ENCODE measurements at places on chromosomes 13 and 19.

GRCh38 chr13:51096131-51096530 lies 14.9 kb downstream of the C13orf42 start:
- no peak for DNase-seq

GRCh38 chr13:113934576-113934975 lies 39.3 kb downstream of the C13orf46 start:
- DNase-seq, result no peak

- DNase-seq, result no peak
Observed at GRCh38 chr13:80374444-80374843, 33.5 kb upstream of the SPRY2 start.

GRCh38 chr19:39825093-39825463 lies 8.9 kb downstream of the DYRK1B start:
- no peak for DNase-seq

GRCh38 chr19:18853755-18854427 lies 22.1 kb downstream of the UPF1 start:
- no peak for DNase-seq

- DNase-seq, result peak; percentile 83
Observed at GRCh38 chr13:26811581-26811980, 51.0 kb upstream of the GPR12 start.

DNA sequence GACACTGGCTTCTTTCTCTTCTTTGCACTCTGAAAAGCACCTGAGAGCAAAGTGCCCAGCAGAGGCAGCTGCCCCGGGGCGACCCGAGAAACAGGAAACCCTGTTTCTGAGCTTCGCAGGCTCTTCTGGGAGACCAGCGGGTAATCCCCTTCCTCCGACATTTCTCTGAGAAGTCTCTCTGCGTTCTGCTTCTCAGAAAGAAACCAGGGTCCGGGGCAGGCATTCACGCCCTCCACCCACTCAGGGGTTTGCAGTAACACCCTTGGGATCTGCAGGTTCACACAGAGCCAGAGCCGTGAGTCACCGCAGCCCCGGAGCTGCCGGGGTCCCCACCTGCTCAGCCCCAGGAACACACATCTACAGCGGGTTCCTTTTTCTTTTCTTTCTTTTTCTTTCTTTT lies 86.0 kb downstream of the GADD45B start:
- peak; percentile 25 for DNase-seq

GRCh38 chr13:86585835-86586234 lies 786.6 kb upstream of the SLITRK6 start:
- peak; percentile 5 for DNase-seq

- peak; percentile 28 for DNase-seq
Observed at GRCh38 chr19:2150794-2151338, 500 bp downstream of the AP3D1 start.

DNA sequence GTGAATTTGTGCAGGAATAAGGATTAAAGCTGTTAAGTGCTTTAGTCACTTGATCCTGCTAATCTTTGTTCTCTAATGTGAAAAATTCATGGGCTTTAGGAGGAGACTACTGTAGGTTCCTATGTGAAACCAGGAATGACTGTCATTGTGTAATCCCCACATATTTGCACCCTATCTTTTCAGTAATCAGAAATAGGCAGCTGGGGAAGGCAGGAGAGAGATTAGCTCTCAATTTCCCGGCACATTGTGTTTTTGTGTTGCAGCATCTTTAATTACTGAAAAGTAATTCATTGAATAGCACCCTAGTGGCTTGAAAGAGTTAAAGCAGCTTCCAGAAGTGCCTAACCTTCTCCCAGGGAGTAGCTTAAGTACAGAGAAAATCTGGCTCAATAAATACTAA lies 282.9 kb downstream of the OLFM4 start:
- DNase-seq, result no peak

DNA sequence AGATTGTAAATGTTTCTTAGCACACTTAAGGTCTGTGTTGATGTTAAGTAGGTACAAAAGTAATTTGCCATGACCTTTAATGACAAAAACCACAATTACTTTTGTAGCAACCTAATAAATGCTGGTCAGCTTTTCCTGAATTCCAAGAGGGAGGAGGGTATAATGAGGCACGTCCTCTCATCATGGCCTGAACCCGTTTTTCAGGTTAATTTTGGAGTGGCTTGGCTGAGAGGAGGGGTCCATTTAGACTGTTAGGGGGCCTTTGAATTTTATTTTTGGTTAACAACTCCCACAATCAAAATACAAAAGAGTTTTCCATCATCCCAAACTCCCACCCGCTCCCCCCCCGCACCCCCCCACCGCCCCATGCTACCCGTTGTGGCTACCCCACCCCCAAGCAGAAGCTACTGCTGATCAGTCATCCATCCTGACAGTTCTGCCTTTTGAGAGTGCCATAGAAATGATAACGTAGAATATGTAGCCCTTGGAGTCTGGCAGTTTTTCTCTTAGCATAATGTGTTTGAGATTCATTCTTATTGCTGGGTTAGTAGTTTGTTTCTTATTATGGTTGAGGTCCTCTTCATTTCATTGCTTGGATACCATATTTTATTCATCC lies 14.4 kb upstream of the PLEKHF1 start:
- DNase-seq, result no peak

GRCh38 chr13:104477261-104477660 lies 1411.0 kb upstream of the SLC10A2 start:
- DNase-seq, result no peak

GRCh38 chr13:38602266-38602665 lies 84.6 kb upstream of the FREM2 start:
- no peak for DNase-seq

- DNase-seq, result peak; percentile 48
Observed at GRCh38 chr19:58279042-58279924, 528 bp downstream of the ZNF8 start.

- no peak for DNase-seq
Observed at GRCh38 chr13:91632086-91632485, 233.7 kb downstream of the GPC5 start.

- DNase-seq, result no peak
Observed at GRCh38 chr13:112034231-112034630, 32.7 kb upstream of the SOX1 start.

- DNase-seq, result no peak
Observed at GRCh38 chr13:31172001-31172400, 10.3 kb upstream of the HSPH1 start.

GRCh38 chr19:46783670-46784069 lies 4.7 kb downstream of the SLC1A5 start:
- peak; percentile 87 for DNase-seq

DNA sequence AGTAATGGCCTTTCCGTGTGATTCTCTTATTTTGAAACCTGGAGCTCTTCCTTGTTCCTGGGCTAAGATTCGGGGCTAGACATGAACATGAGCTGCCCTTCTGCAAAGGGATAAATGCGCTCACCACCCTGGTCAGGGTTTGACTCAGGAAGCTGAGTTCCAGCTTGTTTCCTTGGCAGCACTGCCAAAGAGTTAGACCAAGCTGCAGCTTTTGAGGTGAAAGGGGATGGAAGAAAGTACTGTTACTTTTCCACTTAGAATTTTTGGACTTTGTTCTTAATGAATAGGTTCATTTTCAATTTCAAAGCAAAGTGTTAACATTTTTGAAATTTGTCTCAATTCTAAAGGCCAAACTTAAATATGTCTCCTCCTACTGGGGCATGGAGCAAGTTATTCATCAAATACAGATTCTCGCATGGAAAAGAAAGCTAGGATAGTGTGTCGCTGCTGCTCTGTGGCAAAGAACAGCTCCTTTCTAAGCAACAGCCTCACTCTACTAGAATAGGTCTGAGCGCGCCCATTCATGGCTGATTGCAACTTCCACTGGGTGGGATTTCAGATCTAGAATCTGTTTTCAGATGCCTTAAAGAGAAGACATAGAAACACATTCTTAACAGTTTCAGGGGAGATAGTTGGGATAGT lies 2.2 kb downstream of the RGCC start:
- no peak for DNase-seq

- DNase-seq, result no peak
Observed at GRCh38 chr19:46951171-46951986, 68.3 kb upstream of the NPAS1 start.

DNA sequence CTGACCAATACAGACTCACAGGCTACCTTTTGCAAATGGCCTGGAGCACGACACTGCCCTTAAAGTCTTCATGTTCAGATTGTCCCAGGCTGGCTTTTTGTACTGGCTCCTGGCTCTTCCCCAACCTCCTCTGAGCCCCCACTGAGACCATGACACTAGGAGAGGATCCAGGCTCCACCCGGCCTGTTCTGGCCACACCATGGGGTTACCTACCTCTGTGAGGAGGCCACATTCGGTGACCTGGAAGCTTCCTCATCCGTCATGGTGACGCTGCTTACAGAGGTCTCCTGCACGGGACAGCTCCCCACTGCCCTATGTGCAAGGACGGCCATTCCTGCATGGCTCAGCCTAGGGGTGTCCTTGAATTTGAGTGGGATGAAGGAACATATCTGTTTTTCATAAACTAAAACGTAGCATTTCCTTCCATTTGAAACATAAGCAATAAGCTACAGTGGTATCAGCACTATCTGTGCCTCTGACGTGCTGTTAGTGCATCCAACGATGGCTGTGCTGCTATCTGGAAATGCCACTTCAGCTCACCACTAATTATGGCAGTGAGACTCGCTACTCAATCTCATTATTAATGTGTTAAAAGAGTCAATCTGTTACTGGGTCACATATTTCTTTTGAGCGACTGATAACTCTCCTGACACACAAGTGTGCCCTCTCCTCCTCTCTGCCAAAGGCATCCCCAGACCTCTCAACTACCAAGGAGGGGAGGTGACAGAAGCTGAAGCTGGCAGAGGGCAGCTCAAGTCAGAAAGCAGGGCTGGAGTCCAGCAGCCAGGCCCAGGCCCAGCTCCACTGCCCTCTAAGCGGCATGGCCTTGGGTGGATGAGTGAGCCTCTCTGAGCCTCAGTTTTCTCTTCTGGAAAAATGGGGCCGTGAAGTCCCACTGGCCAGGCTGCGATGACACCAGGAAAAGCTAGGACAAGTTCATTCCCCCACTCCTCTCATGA lies 29.6 kb downstream of the ELL start:
- DNase-seq, result no peak

DNA sequence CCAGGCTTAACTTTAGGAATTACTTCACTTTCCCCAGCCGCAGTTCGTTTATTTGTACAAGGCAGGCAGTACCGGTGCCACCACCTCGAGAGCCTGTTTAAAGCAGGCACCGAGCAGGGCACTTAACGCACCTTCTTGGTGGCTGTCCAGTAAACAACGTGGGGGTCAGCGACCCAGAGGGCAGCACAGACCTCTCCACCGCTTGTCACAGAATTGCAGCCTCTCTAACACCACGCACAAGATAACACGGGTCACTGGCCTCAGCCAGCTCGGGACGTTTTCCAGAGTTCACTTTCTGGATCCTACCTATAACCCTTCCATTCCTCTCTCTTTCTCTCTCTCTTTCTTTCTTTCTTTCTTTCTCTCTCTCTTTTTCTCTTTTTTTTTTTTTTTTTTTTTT lies 16.8 kb upstream of the ELAVL1 start:
- no peak for DNase-seq

DNA sequence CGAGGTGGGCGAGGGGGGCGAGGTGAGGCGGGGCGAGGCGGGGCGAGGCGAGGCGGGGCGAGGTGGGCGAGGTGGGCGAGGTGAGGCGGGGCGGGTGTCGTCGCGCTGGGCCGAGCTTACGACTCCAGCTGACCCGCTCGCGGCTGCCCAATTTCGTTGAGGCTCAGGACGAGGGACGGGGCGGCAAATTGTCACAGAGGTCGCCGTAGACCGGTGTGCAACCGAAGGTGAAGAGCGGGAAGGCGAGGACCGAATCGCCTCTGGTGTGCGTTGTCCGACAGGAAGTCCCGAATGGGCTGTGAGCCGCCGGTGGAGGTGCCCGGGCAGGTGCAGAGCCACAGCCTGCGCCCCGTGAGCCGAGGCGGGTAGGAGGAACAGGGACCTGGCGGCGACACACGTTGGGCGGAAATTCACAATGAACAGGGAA lies at the start of gene LACC1:
TSS of gene LACC1 (plus strand) at position 150 of the 427 bp plus-strand sequence. CDS start 1,082 bp downstream, outside the sequence.
- DNase-seq, result no peak

GRCh38 chr19:51702103-51702824 lies 9.1 kb downstream of the SPACA6 start:
- peak; percentile 32 for DNase-seq

DNA sequence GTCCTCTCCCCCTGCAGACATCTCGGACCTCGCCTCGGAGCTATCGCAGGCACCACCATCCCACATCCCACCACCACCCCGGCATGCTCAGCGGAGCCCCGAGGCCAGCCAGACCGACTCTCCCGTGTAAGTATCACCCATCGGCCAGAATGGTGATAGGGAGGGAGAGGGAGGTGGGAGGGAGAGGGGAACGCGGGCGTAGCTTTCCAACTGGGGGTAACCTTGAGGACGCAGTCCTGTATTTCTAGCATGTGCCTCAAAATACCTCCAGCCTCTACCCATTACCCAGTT lies 26.1 kb downstream of the TJP3 start:
- DNase-seq, result no peak

DNA sequence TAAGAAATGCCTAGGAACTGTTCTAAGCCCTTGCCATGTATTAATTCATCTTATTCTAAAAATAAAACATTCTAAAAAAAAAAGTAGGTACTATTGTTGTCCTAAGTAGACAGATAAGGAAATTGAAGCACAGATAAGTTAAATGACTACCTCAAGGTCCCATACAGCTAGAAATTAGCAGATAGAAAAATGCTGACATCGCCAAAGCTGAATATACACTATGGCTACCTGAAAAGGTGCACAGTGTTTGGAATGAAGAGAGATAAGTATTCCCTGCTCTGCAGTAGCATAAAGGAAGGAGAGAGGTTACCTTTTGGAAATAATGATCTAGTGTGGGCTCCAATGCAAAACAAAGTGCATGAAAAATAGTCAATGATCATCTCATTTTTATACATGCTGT lies 65.3 kb downstream of the DCT start:
- DNase-seq, result no peak

- DNase-seq, result no peak
Observed at GRCh38 chr19:4831304-4831978, at the start of gene TICAM1. Gene TICAM1, minus strand, starts transcription at chr19:4831712. Its CDS starts 13,335 bp downstream, at chr19:4818377.

Measured in NCI-H2171 treated with DMSO at 0.1 percent for 48 hours (cell line).